ENCODE measurements at places on chromosomes 16 and 17.

DNA sequence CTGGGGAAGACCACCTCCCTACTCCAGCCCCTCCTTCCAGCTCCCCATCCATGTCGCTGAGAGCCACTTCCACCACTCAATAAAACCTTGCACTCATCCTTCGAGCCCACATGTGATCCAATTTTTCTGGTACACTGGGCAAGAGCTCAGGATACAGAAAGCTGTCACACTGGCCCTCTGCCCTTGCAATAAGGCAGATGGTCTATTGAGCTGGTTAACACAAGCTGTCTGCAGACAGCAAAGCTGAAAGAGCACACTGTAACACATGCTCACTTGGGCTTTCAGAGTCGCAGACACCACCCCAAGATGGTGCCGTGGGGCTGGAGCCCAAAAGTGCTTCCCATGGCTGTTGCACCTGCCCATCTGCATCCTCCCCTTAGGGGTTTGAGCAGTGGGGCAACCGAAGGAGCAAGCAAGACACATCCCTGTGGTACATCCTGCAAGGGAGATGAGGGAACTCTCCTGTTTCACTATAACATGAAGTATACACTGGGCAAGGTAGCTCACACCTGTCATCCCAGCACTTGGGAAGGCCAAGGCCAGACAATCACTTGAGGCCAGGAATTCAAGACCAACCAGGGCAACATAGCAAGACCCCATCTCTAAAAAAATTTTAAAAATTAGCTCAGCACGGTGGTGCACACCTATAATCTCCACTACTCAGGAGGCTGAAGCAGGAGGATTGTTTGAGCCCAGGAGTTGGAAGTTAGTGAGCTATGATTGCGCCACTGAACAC lies 52.8 kb upstream of the C17orf78 start:
- DNase-seq: no peak

DNA sequence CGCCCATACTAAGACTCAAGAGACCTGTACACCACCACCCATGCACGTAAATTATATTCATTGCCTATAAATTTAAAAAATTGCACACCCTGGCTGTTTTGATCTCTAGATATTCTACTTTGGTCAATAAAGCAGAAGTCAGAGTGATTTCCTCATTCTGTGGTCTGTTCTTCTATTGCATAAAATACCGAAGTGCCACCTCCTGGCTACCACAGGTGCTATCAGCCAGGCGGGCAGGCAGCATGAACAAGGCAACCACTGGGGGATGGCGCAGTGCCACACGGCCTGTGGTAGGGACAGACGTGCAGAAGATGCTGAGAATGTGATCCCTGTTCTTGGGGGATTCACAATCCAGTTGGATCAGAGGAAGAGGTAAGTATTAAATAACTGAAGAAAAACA lies 122.3 kb downstream of the CDK5R1 start:
- no peak for DNase-seq

DNA sequence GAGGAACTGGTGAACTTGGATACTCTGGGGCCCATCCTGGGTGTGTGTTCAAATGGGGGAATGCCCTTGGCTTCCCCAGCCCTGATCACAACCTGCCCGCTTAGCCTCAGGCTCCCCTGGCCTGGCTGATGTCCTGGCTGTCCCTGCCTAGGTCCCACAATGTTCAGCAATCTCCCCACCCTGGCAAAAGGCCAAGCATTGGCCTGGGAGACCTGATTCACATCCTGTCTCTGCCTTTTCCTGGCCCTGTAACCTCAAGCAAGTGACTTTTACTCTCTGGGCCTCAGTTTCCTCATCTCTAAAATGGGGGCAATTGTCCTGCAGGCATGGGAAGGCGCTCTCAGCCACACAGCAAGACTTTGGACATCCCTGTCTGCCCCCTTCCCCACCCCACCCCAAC lies 14.4 kb downstream of the CPNE2 start:
- DNase-seq: no peak

GRCh38 chr17:81888988-81889595 lies 2.3 kb downstream of the ALYREF start:
- no peak for DNase-seq

GRCh38 chr16:48537275-48537674 lies 72.7 kb downstream of the N4BP1 start:
- no peak for DNase-seq

DNA sequence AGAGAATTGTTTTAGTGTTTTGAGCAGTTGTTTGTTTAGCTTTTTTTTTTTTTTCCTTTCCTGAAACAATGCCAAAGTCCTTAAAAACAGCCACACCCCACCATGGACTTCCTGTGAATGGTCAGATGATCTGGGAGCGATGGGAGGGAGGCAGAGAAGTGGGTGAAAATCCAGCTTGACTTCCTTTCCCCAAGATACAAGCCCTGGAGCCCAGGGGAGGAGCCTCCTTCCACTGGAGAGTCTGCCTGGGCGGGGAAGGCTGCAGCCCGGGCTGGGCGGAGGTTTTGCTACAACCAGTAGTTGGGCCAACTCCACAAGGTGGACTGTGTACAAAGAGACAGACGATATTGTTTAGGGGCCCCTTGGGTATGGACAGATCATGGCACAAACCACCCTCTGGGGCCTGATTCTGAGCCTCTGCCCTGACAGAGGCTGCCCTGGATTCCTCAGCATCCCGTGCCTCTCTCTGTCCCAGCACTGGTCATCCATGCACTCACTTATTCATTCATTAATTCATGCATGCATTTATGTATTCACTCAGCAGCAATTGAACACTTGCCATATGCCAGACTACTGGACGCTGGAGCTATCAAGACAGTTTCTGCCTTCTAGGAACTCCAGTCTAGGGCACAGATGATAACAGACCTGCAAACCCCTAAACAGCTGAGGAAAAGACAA lies 29.8 kb downstream of the WSB1 start:
- DNase-seq: peak; percentile 43

DNA sequence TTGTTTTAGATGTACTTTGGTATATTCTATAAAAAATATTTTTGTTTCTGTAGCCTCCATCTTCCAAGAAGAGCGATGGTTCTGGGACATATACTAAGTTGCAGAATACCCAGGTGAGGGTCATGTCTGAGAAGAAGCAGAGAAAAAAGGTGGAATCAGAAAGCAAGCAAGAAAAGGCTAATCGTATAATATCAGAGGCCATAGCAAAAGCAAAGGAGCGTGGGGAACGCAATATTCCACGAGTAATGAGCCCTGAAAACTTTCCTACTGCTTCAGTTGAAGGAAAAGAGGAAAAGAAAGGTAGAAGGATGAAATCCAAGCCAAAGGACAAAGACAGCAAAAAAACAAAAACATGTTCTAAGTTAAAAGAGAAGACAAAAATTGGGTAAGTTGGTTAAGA lies 154.6 kb downstream of the CHD9 start:
- no peak for DNase-seq

GRCh38 chr17:70750983-70751382 lies 581.7 kb downstream of the KCNJ2 start:
- no peak for DNase-seq

DNA sequence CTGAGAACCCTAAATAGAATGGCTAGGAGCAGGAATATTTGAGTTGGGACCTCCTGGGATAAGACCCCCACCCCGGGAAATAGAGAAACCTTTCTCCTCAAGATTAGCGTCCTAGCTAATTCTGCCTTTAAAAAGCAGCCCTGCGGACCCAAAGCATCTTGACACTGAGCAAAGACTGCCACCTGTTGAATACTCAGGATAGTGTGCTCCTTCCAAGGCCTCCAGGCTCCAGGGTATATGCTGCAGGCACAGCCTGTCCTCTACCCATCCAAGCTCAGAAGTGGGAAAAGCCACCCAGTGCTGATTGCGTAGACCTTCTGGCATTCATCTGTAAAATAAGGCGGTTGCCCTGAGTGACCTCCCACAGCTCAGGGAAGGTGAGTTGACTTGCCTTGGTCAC lies 456.2 kb upstream of the DYNLRB2 start:
- peak; percentile 31 for DNase-seq

DNA sequence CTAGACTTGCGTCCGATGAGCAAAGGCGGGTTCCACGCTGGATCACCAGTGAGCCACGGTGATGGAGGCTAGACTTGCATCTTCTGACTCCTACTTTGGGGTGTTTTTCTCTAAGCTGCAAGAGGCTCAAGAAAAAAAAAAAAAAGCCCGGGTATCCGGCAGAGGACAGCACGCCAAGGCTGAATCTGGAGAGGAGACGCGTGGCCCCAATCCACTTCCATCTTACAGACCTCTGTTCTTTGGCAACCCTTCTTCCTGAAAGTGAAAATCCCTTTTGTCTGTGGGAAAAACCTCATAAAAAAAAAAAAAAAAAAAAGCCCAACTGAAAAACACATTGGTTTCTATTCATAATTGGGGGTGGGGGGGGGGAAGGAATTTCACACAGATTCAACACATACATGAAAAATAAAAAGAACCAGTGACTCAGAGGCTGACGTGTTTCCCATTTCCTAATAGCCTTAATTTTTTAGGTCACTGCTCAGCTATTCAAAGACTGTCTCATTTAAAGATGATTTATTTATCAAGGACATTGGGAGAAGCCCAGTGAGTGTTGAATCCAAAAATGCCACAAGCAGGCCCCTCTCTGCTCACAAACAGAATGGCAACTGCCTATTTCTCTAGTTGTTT lies 258.3 kb downstream of the FOXL1 start:
- DNase-seq: peak; percentile 87

- no peak for DNase-seq
Observed at GRCh38 chr17:74445158-74445557, 13.3 kb downstream of the GPRC5C start.

DNA sequence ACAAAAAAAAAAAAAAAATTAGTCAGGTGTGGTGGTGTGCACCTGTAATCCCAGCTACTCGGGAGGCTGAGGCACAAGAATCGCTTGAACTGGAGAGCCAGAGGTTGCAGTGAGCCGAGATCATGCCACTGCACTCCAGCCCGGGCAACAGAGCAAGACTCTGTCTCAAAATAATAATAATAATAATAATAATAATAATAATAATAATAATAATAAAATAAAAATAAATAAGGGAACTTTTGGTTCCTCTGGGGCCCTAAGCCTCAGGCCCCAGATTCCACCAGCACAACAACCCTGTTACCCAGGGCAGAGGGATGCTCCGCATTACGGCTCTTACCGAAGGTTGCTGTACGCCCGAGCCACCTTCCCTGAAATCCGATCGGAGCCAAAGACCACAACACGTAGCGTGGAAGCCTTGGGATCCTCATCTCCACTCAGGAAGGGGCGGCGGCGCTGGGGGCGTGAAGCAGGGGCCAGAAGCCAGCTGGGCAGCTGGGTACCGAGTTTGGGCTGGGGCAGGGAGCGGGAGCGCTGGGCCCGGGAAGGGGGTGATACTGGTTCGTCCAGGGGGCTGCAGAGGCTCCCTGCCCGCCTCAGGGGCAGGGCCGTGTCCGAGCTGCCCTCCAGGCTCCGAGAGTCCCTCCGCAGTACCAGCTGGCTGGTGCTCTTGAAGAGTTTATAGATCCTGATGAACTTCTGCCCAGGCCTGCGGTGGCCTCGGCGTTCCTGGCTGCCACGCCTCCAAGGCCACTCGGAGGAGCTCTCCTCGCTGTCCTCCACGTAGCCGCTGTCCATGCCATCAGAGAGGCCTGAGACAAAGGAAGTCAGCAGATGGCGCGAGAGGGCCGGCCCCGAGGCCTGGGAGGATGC lies 20.6 kb upstream of the PIK3R6 start:
- DNase-seq: peak; percentile 32

DNA sequence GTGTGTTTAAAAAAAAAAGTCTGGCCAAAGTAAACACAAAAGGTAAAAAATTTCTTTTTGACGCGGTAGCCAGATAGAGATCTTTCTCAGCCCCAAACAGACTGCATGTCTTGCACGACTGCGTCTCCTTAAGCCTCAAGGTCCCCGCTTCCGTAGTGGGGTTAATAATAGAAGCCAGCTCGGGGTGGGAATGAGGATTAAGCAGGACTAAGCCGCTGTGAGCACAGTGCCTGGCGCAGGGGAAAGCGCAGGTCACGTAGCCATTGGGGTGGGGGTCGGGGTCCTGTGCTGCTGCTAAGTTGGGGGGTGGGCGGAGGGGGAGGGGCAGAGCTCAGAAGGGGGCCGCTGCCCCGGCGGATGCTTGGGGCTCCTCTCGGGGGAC lies 521 bp downstream of the GGA2 start:
- peak; percentile 52 for DNase-seq

- no peak for DNase-seq
Observed at GRCh38 chr17:8909586-8910270, 42.3 kb upstream of the PIK3R6 start.

GRCh38 chr16:69483611-69484010 lies 59.2 kb downstream of the CYB5B start:
- DNase-seq: no peak

DNA sequence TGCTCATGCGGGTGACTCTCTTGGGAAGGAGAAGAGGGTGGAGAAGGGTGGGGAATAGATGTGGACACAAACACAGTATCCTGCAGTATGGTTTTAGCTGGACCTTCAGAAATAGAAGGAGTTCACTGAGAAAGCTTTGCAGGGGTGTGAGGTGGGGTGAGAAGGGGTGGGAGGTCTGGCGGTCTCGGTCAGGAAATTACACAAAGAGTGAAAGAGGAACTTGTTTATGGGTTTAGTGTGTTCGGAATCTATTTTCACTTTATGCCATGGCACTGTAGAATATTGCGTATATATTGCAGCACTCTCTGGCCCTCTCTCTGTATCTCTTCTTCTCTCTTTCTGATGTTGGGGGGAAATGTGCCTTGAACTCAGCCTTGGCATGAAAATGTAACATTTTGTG lies 148.2 kb upstream of the GOT2 start:
- no peak for DNase-seq

- peak; percentile 18 for DNase-seq
Observed at GRCh38 chr17:74042744-74043486, 160.6 kb upstream of the RPL38 start.

- peak; percentile 67 for DNase-seq
Observed at GRCh38 chr16:84266451-84266850, 26.6 kb upstream of the KCNG4 start.

DNA sequence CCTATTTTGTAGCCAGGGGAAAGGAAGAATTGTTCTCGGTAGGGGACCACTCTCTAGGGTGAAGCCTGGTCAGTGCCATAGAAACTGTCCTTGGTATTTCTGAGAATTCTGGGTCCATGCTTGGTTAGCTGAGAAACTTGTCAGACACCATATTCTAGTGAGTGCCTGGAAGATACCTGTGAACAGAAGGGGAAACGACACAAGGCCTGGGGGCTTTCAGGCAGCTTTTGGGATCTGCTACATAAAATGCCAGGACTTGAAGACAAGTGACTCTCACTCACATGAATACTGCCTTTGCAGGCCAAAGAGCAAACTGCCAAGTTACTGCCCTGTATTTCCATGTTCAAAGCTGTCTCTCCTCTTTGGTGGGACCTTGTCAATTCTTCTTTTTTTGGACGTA lies 18.3 kb downstream of the ODF4 start:
- no peak for DNase-seq

DNA sequence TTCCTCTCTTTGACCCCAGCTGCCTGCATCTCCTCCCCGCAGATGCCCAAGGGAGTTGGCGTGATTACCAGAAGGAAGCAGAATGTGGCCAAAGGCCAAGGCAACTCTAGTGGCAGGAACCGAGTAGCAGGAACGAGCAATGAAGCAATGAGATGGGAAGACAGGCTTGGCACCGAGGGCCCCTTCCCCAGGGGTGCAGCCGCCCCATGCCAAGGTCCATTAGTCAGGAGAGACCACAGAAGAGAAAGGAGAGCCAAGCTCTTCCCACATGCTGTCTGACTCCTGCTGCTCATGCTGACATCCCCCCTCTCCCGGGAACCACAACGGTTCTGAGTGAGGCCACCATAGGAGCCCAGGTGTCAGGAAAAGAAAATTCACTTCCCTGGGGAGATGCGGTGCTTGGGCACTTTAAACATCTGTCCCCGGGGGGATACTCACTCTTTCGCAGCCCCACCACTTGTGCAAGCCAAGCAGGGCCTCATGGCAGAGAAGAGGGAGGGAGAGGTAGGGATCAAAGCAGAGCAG lies 67.4 kb downstream of the MYO18A start:
- DNase-seq: no peak
